ENCODE measurements at places on chromosomes 6 and 20.

- DNase-seq = no peak
Measured at GRCh38 chr20:44031781-44032582, 117.3 kb downstream of the TOX2 start.

DNA sequence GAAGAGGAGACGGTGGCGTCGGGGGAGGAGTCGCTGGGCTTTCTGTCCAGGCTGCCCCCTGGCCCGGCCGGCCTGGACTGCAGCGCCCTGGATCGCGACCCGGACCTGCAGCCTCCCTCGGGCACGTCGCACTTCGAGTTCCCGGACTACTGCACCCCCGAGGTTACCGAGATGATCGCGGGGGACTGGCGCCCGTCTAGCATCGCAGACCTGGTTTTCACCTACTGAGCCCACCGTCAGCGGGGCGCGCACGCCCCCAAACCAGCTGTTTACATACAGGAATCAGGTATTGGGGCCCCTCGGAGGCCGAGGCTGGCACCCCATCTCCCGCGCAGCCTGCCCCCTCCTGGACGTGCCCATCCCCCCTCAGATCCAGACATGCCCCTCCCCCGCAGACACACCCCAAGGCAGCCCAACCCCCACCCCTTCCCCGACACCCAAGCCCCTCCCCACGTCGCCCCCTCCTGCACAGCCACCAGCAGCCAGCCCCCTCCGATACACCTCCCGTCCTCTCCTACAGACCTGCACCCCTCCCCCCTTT lies 1.4 kb downstream of the SOX12 start:
- peak; percentile 33 for DNase-seq

DNA sequence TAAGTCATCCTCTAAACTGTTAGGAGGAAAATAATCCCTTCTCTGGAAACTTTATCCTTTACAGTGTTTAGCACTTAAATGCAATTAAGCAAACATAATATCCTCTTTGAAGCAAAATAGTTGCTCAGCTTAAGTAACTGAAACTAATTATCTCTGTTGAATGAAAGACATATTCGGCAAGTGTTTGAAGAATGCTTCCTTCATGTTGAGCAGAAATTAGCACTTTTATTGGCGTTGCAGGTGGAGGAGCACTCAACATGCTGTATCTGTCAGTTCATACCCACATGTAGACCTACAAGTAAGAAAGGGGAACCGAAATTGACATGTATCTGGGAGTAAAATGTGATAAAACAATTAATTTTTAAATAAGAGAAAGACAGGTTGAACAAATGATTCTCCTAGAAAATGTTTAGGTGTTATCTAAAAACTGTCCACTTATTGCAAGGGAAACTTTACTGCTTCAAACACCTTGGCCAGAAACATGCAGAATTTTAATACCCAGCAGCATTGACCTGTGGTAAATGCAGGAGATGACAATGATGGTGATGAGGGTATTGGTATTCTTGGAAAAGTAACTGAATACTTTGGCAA lies 987.0 kb upstream of the MAP3K7 start:
- no peak for DNase-seq

DNA sequence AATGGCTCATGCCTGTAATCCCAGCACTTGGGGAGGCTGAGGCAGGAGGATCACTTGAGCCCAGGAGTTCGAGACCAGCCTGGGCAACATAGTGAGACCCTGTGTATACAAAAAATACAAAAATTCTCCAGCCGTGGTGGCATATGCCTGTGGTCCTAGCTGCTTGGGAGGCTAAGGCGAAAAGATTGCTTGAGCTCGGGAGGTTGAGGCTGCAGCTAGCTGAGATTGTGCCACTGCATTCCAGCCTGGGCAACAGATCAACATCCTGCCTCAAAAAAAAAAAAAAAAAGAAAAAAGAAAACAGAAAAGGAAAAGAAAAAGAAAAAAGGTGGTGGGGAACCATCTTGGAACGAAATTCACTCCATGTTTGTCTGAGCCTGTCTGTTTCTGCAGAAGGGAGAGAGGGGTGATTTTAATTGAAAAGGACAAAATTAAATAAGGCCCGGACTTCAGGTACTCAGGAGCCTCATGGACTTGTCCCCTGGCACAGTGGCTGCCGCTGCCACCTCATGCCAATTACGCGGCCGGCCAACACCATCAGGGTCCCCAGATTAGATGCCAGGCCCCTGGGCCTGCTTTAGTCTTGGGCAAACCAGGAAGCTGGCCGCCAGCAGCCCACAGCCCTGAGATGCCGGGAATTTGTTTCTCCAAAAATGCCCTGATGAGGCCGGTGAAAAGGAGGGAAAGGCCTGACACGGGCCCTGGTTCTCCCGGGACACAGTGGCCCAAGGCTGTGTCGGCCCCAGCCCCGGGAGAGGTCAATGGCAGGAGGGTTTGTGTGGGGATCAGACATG lies 37.8 kb upstream of the STX16 start:
- DNase-seq = no peak

DNA sequence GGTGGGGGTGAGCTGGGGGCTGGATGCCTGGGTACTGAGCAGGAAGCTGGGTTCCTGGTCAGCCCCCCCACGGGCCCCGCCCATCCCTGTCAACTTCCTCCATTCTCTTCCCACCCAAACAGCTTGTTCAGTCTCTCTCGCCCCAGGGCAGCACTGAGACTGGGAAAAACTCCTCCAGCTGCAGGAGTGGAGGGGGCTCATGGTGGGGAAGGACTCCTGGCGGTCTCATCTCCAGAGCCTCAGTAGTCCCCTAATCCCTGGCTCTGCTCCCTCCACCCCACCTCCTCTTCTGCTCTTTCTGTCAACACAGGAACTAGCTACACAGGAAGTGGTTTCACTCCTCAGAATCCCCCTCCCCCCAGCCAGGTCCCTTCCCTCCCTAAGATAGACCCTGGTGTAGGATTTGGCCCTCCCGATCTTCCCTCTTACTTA lies at the start of gene GPSM3:
GPSM3 (minus strand) TSS at position 36 of the 432 bp plus-strand sequence. CDS start 130 bp downstream, outside the sequence.
- DNase-seq = peak; percentile 54

DNA sequence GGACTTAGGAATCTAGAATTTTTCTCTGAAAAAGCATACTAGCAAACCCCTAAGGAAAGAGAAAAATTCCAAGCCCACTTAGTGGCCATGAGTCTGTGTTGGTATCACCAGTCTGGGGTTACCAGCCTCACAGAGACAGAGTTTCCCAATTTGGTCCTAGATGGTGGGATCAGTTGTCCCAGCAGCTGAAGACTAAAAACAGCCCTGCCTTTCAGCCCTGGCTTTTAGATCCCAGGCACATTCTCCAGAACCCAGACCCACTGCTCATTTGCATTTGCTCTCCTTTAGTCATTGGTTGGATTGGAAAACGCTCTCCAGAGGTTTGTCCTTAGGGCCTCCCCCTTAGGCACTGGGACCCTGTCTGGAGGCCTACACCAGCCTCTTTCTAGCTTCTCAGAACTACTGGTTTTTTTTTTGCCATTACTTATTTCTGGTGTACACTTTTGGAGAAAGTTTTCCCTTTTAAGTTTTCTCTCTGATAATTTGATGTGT lies 39.1 kb upstream of the FOXO3 start:
- no peak for DNase-seq

DNA sequence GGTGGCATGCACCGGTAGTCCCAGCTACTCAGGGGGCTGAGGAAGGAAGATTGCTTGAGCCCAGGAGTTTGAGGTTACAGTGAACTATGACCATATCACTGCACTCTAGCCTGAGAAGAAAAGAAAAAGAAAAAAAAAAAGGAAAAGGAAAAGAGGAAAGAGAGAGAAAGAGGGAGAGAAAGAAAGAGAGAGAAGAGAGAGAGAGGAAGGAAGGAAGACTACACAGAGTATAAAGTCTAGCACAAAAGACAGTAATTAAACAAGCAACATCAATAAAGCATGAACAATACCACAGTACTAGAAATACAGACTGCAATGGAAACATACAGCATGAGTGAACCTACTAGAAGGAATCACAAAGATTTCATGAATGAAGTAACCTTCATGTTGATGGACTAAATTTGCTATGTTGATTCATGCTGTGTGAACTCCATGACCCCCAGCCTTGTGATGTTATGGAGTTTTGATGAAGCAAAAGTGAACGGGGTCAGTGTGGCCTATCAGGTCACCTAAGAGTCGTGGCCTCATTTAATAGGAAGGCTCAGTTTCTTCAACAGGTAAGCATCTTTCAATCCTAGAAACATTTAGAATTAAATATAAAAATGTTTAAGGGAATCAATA lies 57.6 kb downstream of the NUDT3 start:
- DNase-seq = no peak

- no peak for DNase-seq
Measured at GRCh38 chr6:7730784-7731227, 4.9 kb downstream of the BMP6 start.

GRCh38 chr20:15319439-15319838 lies 982.0 kb upstream of the FLRT3 start:
- DNase-seq = no peak

- DNase-seq = no peak
Measured at GRCh38 chr20:44734938-44735337, 10.7 kb upstream of the KCNK15 start.

- peak; percentile 51 for DNase-seq
Measured at GRCh38 chr6:113909224-113909856, 52.2 kb downstream of the MARCKS start.

- DNase-seq = no peak
Measured at GRCh38 chr6:33778444-33779121, 10.3 kb downstream of the LEMD2 start.

DNA sequence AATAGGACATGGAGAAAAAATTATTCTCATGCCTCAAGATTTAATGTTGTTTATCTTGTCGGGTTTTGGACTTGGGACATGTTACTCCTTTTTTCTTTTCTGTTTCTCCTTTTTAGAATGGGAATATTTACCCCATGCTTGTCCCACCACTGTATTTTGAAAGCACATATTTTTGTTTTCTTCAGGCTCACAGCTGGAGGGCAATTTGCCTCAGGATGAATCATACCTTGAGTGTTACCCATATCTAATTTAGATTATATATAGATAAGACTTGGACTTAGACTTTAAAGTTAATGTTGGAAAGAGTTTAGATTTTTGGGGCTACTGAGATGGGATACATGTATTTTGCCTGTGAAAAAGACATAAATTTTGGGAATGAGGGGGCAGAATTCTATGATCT lies 541.6 kb upstream of the MAN1A1 start:
- no peak for DNase-seq

DNA sequence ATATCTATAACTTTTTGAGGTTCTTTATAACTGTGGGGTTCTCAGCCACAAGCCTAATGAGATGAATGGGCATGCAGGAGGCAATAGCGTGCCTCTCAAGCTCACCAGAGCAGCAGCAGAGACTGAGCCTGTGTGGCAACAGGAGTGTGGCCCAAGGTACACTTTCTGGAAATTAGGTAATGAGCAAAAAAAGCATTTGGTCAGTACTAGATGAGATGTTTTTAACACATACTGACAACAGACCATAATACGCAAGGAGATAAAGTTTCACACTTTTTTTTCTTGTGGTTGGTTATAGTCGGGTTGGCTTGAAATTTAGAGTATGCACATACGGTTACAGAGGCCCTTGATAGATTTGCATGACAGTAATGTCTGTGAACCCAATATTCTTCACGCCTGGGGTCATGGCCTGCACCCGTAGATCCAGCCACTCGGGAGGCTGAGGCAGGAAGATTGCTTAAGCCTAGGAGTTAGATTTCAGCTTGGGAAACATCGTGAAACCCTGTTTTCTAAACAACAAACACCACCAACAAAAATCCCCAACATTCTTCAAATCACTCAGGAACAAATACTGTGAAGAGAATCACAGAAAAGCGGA lies 300.1 kb downstream of the GMDS start:
- no peak for DNase-seq

GRCh38 chr6:63584566-63584965 lies 12.3 kb downstream of the LOC128125822 start:
- no peak for DNase-seq

DNA sequence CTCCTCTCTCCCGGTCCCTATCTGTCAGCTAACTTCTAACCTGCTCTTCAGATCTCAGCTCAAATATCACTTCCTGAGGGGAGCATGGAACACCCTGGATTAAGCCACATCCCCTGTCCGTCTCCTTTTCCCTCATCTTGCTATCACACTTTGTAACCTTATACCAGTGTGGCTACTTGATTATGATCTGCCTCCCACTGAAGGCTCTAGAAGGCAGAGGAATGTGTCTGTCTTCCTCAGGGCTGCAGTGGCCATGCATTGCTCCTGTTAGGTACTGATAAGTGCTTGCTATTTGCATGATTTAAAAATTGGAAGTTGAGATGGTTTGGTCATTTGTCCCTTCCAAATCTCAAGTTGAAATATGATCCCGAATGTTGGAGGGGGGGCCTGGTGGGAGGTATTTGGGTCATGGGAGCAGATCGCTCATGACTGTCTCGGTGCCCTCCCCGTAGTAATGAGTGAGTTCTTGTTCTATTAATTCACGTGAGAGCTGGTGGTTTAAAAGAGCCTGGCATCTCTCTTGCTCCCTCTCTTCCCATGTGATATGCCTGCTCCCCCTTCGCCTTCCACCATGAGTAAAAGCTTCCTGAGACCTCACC lies 71.4 kb downstream of the PLCB4 start:
- DNase-seq = no peak

GRCh38 chr6:71476371-71476770 lies 187.8 kb downstream of the OGFRL1 start:
- DNase-seq = no peak

- DNase-seq = no peak
Measured at GRCh38 chr20:53148771-53149147, 176.6 kb downstream of the TSHZ2 start.

- peak; percentile 80 for DNase-seq
Measured at GRCh38 chr6:166465671-166466087, 82.9 kb upstream of the MPC1 start.

- DNase-seq = no peak
Measured at GRCh38 chr6:135586844-135587243, 89.3 kb upstream of the AHI1 start.

- DNase-seq = no peak
Measured at GRCh38 chr6:90218959-90219208, 77.8 kb downstream of the BACH2 start.

DNA sequence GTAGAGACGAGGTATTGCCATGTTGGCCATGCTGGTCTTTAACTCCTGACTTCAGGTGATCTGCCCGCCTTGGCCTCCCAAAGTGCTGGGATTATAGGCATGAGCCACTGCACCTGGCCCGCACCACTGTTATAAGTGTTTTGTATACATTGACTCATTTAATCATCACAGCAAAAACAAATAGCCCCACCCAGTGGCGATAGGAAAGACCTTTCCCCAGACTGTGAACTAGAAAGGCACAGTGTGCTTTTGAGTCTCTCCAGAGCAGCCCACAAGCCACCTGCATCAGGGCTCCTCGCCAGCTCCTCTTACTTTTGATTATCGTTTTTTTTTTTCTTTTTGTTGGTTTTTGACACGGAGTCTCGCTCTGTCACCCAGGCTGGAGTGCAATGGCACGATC lies 27.9 kb upstream of the ZFP64 start:
- DNase-seq = no peak

DNA sequence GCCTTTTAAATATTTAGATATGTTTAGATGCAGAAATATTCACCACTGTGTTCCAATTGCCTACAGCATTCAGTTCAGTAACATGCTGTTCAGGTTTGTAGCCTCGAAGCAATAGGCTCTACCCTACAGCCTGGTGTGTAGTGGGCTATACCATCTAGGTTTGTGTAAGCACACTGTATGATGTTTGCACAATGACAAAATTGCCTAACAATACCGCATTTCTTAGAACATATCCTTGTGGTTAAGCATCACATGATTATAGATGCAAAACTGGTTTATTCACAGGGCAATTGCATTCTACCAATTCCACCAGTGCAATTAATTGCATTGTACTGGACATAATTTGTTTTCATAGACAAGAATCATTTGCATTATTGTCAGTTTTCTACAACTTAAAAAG lies 7.9 kb upstream of the SLC22A16 start:
- no peak for DNase-seq

- DNase-seq = no peak
Measured at GRCh38 chr6:129818251-129818650, 42.9 kb downstream of the TMEM244 start.

- DNase-seq = no peak
Measured at GRCh38 chr6:16179970-16180431, 51.1 kb downstream of the MYLIP start.

Measured in Ammon's horn (tissue), 1 donor.